ENCODE measurements at places on chromosomes 2 and 18. TPM values are rescaled to one million over a fixed set of nuclear protein-coding genes. Genes with fewer than 3 reads are reported as not detected.

GRCh38 chr18:77486985-77487384, 237.3 kb downstream of the GALR1 start:
- no peaks in the 10 kb centered on the region for H3K36me3 ChIP-seq
- DNase-seq: no peak
- no peak overlapping the region for H3K4me3 ChIP-seq
- H3K27me3 ChIP-seq: peaks cover 14% of the 10 kb centered on the region
- no peak overlapping the region for H3K27ac ChIP-seq

GRCh38 chr18:44850001-44850400, 169.3 kb downstream of the SETBP1 start:
- DNase-seq: no peak
- H3K4me3 ChIP-seq: no peak overlapping the region
- H3K4me1 ChIP-seq: peaks cover 2% of the 10 kb centered on the region
- H3K27me3 ChIP-seq: no peaks in the 10 kb centered on the region
- no peaks in the 10 kb centered on the region for H3K36me3 ChIP-seq

GRCh38 chr2:120395221-120396012, 49.5 kb downstream of the INHBB start:
- H3K36me3 ChIP-seq: no peaks in the 10 kb centered on the region
- peak; percentile 2 for DNase-seq
- H3K27me3 ChIP-seq: peaks cover 7% of the 10 kb centered on the region
- H3K4me3 ChIP-seq: no peak overlapping the region
- H3K4me1 ChIP-seq: no peaks in the 10 kb centered on the region

DNA sequence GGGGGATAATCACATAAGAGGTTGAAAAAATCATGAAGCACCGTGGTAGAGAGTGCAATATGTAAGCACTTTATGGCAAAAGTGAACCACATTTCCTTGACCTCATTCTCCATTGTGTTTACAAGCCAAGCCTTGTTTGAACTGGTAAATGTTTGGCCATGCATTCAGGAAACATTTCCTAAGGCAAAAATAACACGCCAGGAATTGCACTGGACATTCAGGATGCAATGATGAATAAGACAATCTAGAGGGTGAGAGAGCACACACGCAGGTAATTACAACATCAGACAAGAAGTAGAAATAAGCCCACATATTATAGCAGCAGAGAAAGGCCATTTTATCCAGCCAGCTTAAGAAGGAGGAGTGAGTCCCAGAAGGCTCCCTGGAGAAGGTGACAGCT, 218.0 kb upstream of the OSR1 start:
- H3K27me3 ChIP-seq: peaks cover 19% of the 10 kb centered on the region
- H3K4me1 ChIP-seq: no peaks in the 10 kb centered on the region
- no peak overlapping the region for H3K4me3 ChIP-seq
- DNase-seq: no peak

DNA sequence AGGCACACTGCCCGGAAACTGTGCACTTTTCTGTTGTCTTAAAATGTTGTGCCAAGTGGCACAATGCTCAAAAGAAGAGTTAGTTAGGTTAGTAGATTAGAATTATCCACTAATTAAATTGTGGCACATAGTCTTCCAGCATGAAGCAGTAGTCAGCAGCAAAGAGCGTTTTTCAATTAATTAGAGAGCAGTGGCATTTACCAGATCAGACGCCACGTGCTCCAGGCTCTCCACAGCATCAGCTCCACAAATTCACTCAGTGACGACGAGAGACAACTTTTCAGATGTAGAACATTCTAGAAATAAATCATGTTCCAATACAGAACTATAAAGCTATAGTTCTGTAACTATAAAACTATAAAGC, 16.4 kb upstream of the RTTN start:
- no peaks in the 10 kb centered on the region for H3K36me3 ChIP-seq
- no peak overlapping the region for H3K27ac ChIP-seq
- H3K4me1 ChIP-seq: no peaks in the 10 kb centered on the region
- DNase-seq: no peak
- peaks cover 33% of the 10 kb centered on the region for H3K27me3 ChIP-seq

- no peaks in the 10 kb centered on the region for H3K36me3 ChIP-seq
- peaks cover 74% of the 10 kb centered on the region for H3K27me3 ChIP-seq
- no peak for DNase-seq
- no peak overlapping the region for H3K27ac ChIP-seq
- no peak overlapping the region for H3K4me3 ChIP-seq
- H3K4me1 ChIP-seq: peaks cover 18% of the 10 kb centered on the region
Observed at GRCh38 chr2:111032721-111033429, 87.8 kb upstream of the BCL2L11 start.

- peaks cover 8% of the 10 kb centered on the region for H3K4me1 ChIP-seq
- H3K4me3 ChIP-seq: no peak overlapping the region
- no peak for DNase-seq
- no peak overlapping the region for H3K27ac ChIP-seq
Observed at GRCh38 chr18:49355028-49355427, 105.4 kb downstream of the DYM start.

- H3K4me3 ChIP-seq: no peak overlapping the region
- no peaks in the 10 kb centered on the region for H3K27me3 ChIP-seq
- peaks cover 67% of the 10 kb centered on the region for H3K4me1 ChIP-seq
- peaks cover 4% of the 10 kb centered on the region for H3K36me3 ChIP-seq
- DNase-seq: peak; percentile 45
Observed at GRCh38 chr2:101806123-101806522, 108.6 kb downstream of the MAP4K4 start.

- DNase-seq: no peak
- H3K4me3 ChIP-seq: no peak overlapping the region
- no peak overlapping the region for H3K27ac ChIP-seq
- H3K36me3 ChIP-seq: no peaks in the 10 kb centered on the region
- peaks cover 3% of the 10 kb centered on the region for H3K27me3 ChIP-seq
- no peaks in the 10 kb centered on the region for H3K4me1 ChIP-seq
Observed at GRCh38 chr18:9749611-9750010, 41.5 kb downstream of the RAB31 start.

- no peaks in the 10 kb centered on the region for H3K4me1 ChIP-seq
- H3K27ac ChIP-seq: no peak overlapping the region
- no peaks in the 10 kb centered on the region for H3K27me3 ChIP-seq
- no peak overlapping the region for H3K4me3 ChIP-seq
Observed at GRCh38 chr2:129334128-129334527, 645.3 kb upstream of the RAB6C start.

DNA sequence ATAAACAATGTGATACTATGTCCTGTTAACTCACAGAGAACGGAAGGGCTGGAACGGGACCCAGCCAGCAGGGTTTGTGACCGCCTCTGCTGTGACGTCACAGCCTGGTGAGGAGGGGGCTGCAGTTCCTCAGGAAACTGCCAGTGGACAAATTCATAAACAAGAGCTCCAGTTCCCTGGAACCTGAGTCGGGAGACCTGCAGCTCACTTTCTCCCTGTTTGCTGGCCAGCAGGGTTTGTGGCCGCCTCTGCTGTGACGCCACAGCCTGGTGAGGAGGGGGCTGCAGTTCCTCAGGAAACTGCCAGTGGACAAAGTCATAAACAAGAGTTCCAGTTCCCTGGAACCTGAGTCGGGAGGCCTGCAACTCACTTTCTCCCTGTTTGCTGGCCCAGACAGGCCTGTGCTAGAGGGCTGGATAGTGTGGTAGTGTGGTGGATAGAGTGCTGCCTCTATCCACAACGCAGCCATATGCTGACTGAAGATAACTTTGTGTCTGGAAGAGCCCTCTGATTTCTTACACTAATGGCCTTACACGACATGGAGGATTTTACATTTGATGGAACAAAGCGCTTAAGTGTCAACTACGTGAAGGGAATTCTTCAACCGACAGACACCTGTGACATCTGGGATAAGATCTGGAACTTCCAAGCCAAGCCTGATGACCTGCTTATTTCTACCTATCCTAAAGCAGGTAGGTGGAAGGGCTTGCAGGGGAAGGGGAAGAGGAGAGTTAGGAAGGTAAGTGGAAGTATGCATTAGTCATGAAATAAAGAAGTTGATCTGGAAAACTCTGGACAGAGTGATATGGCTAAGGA, at the start of gene SULT1C4:
SULT1C4 (plus strand) TSS at position 140 of the 816 bp plus-strand sequence; CDS start at position 524, 384 bp downstream.
- peaks cover 5% of the 10 kb centered on the region for H3K27me3 ChIP-seq
- DNase-seq: no peak
- H3K4me3 ChIP-seq: no peak within 1 kb of the TSS
- no peaks in the 10 kb centered on the region for H3K36me3 ChIP-seq

- no peak overlapping the region for H3K4me3 ChIP-seq
- DNase-seq: no peak
- peaks cover 10% of the 10 kb centered on the region for H3K27me3 ChIP-seq
- no peaks in the 10 kb centered on the region for H3K36me3 ChIP-seq
- no peaks in the 10 kb centered on the region for H3K4me1 ChIP-seq
Observed at GRCh38 chr18:21448299-21448698, 152.2 kb downstream of the ESCO1 start.

DNA sequence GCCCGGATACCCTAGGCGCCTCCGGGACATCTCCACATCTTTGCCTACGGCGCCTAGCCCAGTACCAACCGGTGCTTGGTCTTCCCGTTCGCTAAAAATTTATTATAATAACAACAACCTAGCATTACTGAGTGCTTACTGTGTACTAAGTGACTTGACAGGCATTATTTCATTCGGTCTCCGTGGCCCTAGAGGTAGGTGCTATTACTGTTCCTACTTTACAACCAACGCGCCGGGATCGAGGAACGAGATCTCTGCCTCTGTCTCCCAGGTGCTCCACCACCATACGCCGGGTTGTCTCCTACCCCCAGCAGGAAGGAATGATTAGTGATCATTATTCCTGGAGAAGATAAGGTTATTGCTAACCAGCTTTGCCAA, 657 bp upstream of the BIN1 start:
- no peaks in the 10 kb centered on the region for H3K36me3 ChIP-seq
- peak; percentile 15 for DNase-seq
- H3K4me3 ChIP-seq: peak overlapping the region; percentile 70
- no peak overlapping the region for H3K27ac ChIP-seq

DNA sequence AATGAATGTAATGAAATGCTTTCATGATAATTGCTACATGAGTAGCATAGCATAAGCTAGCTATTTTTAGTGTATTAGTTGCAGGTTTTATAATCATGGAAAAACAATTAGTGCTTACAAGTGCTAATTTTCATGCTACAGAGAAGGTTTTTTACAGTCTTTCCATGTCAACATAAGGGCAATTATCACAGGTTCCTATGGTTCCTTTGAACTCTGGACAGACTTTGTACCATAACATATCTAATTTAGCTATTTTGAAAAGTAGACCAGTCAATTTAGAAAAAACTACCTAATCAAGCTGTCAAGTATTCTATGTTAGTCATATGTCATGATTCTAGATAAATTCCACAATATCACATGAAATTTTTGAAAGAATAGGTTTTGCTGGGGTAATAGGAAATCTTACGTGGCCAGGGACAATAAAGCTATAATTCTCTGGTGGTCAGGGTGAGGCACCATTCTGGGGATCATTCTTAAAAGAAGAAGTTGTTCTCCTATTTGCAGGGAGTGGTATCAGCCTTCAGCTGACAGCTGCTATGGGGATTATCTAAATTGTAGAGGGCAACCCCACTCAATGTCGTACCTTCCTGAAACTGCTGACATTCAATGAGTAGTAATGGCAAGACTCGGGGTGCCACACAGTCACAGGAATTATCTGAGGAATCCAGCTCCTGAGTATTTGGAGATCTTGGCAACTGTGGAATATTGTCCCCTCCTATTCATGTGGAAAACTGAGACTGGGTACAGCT, 724.0 kb upstream of the LINC00305 start:
- no peaks in the 10 kb centered on the region for H3K27me3 ChIP-seq
- no peaks in the 10 kb centered on the region for H3K4me1 ChIP-seq
- no peaks in the 10 kb centered on the region for H3K36me3 ChIP-seq

- no peak for DNase-seq
- H3K27me3 ChIP-seq: peaks cover 3% of the 10 kb centered on the region
- H3K4me3 ChIP-seq: no peak overlapping the region
- no peaks in the 10 kb centered on the region for H3K36me3 ChIP-seq
- no peaks in the 10 kb centered on the region for H3K4me1 ChIP-seq
- H3K27ac ChIP-seq: no peak overlapping the region
Observed at GRCh38 chr2:119249311-119249710, 25.7 kb downstream of the STEAP3 start.

DNA sequence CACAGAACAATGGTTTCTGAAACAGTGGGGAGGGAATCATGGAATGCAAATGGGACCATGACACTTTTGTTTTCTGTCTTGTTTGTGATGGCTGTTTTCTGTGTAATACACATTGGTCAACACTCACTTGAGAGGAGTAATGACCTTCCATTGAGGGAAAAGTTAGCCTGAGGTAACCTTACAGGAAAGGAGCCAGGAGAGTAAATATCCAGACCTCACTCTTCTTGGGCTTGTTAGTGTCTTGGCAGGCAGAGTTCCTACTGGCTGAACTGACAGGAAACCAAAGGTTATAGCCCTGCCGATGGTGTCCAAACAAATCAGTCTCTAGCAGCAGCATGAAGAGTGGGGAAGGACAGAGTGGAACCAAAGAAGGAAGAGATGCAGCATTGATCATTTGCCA, 17.2 kb upstream of the RPRM start:
- no peak overlapping the region for H3K4me3 ChIP-seq
- no peak for DNase-seq
- H3K27ac ChIP-seq: no peak overlapping the region
- H3K27me3 ChIP-seq: no peaks in the 10 kb centered on the region
- no peaks in the 10 kb centered on the region for H3K36me3 ChIP-seq
- no peaks in the 10 kb centered on the region for H3K4me1 ChIP-seq

DNA sequence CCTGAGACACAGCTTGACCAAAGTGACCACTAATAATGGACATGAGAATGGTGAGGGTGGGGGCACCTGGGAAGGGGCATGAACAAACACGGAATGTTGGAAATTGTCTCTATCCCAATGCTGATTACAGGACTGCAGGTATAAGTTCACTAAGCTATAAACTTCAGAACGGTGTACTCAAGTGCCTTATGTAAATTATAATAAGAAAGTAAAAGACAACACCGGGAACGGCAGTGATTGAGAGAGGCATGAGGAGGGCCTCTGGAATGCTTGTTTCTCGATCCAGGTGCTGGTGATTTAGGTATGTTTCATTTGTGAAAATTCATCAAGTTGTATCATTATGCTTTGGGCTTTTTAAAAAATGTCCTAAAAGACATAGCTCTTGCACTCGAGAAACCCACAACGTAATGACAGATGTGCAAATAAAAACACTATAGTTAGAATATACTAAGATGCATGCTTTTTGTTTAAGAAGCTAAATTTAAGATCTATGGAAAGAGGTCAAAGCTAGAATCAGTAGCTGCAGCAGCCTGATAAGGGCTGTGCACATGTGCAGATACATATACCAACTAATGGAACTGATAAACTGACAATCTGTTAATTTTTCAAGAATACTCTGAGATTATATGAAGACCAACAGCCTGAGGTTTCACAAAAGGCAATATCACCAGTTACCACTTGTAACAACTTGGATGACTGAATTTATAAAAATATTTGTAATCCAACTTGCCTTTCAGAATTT, 7.6 kb downstream of the HIBCH start:
- peaks cover 35% of the 10 kb centered on the region for H3K36me3 ChIP-seq
- DNase-seq: no peak
- H3K27ac ChIP-seq: no peak overlapping the region

GRCh38 chr18:74942319-74942910, 266.5 kb downstream of the PTGR3 start:
- H3K4me3 ChIP-seq: peak overlapping the region; percentile 35
- H3K27ac ChIP-seq: no peak overlapping the region
- H3K4me1 ChIP-seq: peaks cover 16% of the 10 kb centered on the region
- H3K36me3 ChIP-seq: no peaks in the 10 kb centered on the region

- H3K27ac ChIP-seq: no peak overlapping the region
- no peak for DNase-seq
- no peaks in the 10 kb centered on the region for H3K36me3 ChIP-seq
- peaks cover 3% of the 10 kb centered on the region for H3K27me3 ChIP-seq
Observed at GRCh38 chr2:39649511-39649910, 16.2 kb upstream of the TMEM178A start.

The LYPD6 gene
- not detected for total RNA-seq

The ZNF396 gene
- 0.93 TPM for total RNA-seq

The HYCC2 gene
- total RNA-seq: 18.9 TPM

The RNMT gene
- total RNA-seq: 41.2 TPM

The EMX1 gene
- not detected for total RNA-seq

The NRP2 gene
- total RNA-seq: 2.6 TPM

The UPP2 gene
- total RNA-seq: not detected

The HSBP1L1 gene
- 8.8 TPM for total RNA-seq

The MC5R gene
- not detected for total RNA-seq
